ENCODE measurements at places on chromosomes 16 and 17. TPM values are rescaled to one million over a fixed set of nuclear protein-coding genes. Genes with fewer than 3 reads are reported as not detected.

TBX21 gene
- 0.06 TPM for total RNA-seq

ULK2 gene
- 18.6 TPM for total RNA-seq

PAM16 gene
- 69.8 TPM for total RNA-seq

INCA1 gene
- total RNA-seq, result 1.2 TPM

AXIN2 gene
- 1.00 TPM for total RNA-seq

LITAFD gene
- not detected for total RNA-seq

ATP5PD gene
- 441 TPM for total RNA-seq

KCNG4 gene
- total RNA-seq, result not detected

TEDC2 gene
- total RNA-seq, result 17.7 TPM

CLEC18C gene
- 0.13 TPM for total RNA-seq

KRT17 gene
- 0.99 TPM for total RNA-seq

Measured in A549 treated with dexamethasone at 1 μM for 4 hours (cell line).